T-helper 1 cell treated with Interleukin-12 subunit alpha and Interleukin-12 subunit beta and Interleukin-4 antibody, amounts not matched to agents 30 ng/mL and 1 ng/mL, for 36 hours (primary cell): ENCODE measurements at places on chromosomes 1 and 21. TPM values are rescaled to one million over a fixed set of nuclear protein-coding genes. Genes with fewer than 3 reads are reported as not detected.

Gene DISP1
- 1.6 and 2.6 TPM in 2 replicates for total RNA-seq

Gene TMCO4
- total RNA-seq, result 14.7 and 16.8 TPM in 2 replicates

Gene BSND
- total RNA-seq, result not detected in 2 replicates

Gene SPRR2F
- not detected in 2 replicates for total RNA-seq

Gene NGF
- total RNA-seq, result not detected in 2 replicates

Gene RXRG
- not detected in 2 replicates for total RNA-seq

Gene HAO2
- not detected in 2 replicates for total RNA-seq

Gene APP
- 40.7 and 41.9 TPM in 2 replicates for total RNA-seq

Gene SYDE2
- total RNA-seq, result 0.39 and 0.64 TPM in 2 replicates

Gene EYA3
- total RNA-seq, result 34.3 and 36.2 TPM in 2 replicates

Gene CYP4A22
- total RNA-seq, result not detected in 2 replicates

Gene NBPF20
- total RNA-seq, result 1.4 and 1.5 TPM in 2 replicates

Gene MEGF6
- 8.3 and 9.6 TPM in 2 replicates for total RNA-seq

Gene CFHR2
- not detected in 2 replicates for total RNA-seq

Gene VPS45
- total RNA-seq, result 31.3 and 33.8 TPM in 2 replicates

Gene B3GALT2
- 2.1 and 2.9 TPM in 2 replicates for total RNA-seq

Gene PAQR6
- total RNA-seq, result 5.7 and 8.3 TPM in 2 replicates

Gene TMEM79
- total RNA-seq, result 8.4 and 8.5 TPM in 2 replicates

Gene GPA33
- 3.4 and 3.9 TPM in 2 replicates for total RNA-seq

Gene EPHB2
- not detected in 2 replicates for total RNA-seq

Gene UMODL1
- total RNA-seq, result 0.12 TPM in 1 of 2 replicates, not detected in the other

Gene HES4
- 0.39 and 0.46 TPM in 2 replicates for total RNA-seq

Gene PCAT6
- 1.0 TPM in 1 of 2 replicates, not detected in the other for total RNA-seq

Gene OR2L8
- 0.34 TPM in 1 of 2 replicates, not detected in the other for total RNA-seq

Gene GJA9
- total RNA-seq, result not detected in 2 replicates

Gene FMN2
- not detected in 2 replicates for total RNA-seq

Gene SLC39A1
- 64.2 and 65.1 TPM in 2 replicates for total RNA-seq

Gene SRP9
- 196 and 204 TPM in 2 replicates for total RNA-seq

Gene TLR5
- total RNA-seq, result 0.17 TPM in 1 of 2 replicates, not detected in the other
